ENCODE measurements at places on chromosomes 11 and 22. TPM values are rescaled to one million over a fixed set of nuclear protein-coding genes. Genes with fewer than 3 reads are reported as not detected.

Gene MMP8
- 2.3 TPM for total RNA-seq

Gene BEST1
- 5.5 TPM for total RNA-seq

Gene DERL3
- total RNA-seq, result 0.36 TPM

Gene YPEL1
- 0.73 TPM for total RNA-seq

Gene MAP6
- total RNA-seq, result 5.0 TPM

Gene BCO2
- 1.1 TPM for total RNA-seq

Gene PRR5
- 35.0 TPM for total RNA-seq

Gene TCIRG1
- 109 TPM for total RNA-seq

Gene CHRM1
- total RNA-seq, result not detected

Gene FGF19
- total RNA-seq, result not detected
